NCI-H2081 (cell line): ENCODE measurements at places on chromosomes 2 and 18.

DNA sequence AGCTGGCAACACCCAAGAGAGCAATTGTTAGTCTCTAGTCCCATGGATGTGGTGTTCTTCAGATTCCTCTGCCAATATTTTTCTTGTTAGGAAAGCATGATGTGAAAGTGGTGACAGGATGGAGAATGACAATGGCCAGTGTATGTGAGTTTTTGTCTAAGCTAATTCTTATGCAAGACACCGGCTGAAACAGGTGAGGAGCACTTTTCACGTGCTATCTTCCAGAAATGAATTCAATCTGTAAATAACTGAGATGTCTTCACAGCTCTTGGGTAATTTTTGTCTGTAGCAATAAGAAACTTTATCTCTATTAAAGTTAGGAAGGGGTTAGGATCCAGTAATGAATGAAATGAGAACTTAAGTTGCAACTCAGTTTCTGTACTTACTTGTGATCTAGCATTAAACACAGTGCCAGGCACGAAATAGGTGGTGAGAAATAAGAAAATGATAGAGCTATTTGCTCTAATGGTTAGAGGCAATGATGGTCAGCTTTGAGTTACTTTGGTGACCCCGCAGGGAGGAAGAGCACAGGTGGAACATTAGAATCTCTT, 676 bp upstream of the AGPS start:
- DNase-seq, result no peak

DNA sequence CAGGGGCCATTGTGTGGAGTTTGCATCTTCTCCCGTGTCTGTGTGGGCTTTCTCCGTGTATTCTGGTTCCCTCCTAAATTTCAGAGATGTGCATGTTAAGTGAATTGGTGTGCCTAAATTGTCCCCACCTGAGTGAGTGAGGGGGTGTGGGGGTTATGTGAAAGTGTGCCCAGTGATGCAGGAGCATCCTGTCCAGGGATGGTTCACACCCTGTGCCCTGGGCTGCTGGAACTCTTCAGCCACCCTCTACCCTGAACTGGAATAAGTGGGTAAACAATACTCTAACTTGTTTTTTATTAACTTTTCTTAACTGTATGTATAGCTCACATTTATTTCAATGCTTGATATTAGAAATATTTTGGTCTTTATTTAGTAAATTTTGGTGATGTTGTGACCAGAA, 56.0 kb downstream of the UBE2E3 start:
- DNase-seq, result no peak

GRCh38 chr2:120206022-120206581, 17.1 kb downstream of the TMEM185B start:
- DNase-seq, result no peak

DNA sequence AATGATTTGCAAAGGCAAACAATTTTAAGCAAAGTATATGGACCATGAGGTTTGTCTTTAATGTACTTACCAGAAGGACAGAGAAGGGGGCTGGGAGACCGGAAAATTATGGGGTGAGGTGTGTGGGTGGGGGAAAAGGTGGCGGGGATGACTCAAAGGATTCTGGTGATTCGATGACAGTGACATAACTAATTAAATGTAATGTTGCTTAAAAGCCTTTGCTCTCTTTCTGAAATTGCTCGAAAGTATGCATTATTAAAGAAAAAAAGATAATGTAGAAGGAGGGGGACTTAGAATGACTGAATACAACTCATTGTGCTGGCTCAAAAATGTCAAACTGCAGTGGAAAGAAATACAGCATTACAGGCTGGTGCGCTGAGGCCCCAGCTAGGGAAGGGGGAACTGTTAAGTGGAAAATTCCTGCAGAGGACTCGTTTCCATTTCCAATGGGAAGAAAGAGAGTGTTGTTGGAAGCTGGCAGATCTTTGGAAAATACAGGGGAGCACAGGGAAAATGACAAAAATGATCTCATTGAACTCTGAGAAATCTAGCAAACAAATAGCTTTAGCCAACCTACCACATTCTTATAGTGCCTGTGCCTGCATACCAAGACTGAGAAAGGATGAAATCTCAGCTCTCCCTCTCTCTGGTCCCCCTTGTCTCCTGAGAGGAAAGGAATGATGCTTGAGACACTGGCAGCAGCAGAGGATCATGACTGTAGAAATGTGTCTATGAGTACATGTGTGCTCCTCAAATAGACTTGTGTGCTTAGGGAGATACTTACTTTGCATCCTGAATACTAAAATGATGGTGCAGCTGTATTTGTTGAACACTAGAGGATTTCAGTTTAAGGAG, 632.4 kb downstream of the NYAP2 start:
- DNase-seq, result no peak

DNA sequence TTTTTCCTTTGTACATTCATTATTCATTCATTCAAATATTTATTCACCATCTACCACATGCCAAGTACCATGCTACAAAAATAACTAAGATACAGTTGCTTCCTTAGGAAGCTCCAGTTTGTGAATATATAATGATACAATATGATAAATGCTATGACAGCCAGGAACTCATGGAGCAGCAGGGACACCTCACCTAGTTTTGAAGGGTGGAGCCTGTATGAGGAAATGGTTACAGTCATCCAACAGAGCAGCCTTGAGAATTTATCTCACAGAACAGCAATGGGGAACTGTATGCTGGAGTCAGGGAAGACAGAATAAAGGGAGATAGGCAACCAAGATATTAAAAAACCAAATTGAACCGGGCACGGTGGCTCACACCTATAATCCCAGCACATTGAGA, 124.0 kb downstream of the OSBPL1A start:
- DNase-seq, result no peak

DNA sequence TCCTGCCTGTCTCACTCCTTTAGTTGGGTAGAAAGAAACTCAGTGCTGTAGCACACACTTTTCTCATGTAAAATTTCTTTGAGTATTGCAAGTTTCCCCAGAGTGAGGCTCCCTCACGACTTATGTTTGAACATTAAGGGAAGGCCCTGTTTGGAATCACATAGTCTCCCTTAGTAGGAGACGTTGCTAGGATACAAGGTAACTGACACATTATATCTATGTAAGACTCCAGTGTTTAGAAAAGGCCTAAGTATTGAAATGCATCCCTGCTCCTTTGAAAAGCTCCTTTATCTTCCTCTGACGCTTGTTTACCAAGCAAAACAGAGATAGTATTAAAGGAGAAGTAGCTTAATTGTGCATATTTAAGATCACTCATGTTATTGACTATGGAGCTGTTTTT, 248.2 kb downstream of the PHLPP1 start:
- no peak for DNase-seq

DNA sequence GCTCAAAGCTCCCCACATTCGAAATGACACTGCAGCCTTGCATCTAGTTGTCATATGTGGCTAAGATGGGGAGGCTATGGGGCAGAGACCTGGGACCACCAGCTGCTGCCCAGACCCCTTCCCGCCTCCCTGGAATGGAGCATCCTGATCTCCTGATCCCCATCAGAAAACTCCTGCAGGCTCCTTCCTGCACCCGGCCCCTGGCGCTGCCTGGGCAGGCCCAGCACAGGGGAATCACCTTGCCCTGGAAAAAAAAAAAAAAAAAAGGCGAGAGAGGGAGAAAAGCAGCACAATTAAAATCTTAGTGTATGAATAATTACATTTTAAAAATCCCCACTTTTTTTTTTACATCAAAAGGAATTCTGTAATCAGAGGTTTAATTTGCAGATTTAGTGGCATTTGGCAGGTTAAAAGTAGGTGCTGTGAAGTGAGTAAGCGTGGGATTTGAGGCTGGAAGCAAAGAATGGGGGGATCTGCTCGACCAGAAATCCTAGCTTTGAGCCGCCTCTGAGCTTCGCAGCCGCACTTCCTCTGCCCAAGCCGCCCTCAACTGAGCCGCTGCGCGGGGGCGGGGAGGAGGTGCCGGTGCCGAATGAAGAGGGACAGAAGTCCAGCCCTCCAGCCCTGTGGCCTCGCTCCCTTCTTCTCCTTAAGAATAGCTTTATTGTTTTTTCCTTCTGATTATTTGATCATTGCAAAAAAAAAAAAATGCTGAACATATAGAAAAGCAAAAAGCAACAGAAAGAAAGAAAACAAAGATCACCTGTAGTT, 30.0 kb downstream of the THNSL2 start:
- DNase-seq, result no peak
